ENCODE measurements at places on chromosomes 16 and 17. TPM values are rescaled to one million over a fixed set of nuclear protein-coding genes. Genes with fewer than 3 reads are reported as not detected.
A peak's percentile ranks its signal among the peaks of the same experiment; 100 is the strongest.

Gene FAHD1
- total RNA-seq, result 7.9 TPM

Gene SP6
- 0.15 TPM for total RNA-seq

Gene MGRN1
- total RNA-seq, result 73.3 TPM

DNA sequence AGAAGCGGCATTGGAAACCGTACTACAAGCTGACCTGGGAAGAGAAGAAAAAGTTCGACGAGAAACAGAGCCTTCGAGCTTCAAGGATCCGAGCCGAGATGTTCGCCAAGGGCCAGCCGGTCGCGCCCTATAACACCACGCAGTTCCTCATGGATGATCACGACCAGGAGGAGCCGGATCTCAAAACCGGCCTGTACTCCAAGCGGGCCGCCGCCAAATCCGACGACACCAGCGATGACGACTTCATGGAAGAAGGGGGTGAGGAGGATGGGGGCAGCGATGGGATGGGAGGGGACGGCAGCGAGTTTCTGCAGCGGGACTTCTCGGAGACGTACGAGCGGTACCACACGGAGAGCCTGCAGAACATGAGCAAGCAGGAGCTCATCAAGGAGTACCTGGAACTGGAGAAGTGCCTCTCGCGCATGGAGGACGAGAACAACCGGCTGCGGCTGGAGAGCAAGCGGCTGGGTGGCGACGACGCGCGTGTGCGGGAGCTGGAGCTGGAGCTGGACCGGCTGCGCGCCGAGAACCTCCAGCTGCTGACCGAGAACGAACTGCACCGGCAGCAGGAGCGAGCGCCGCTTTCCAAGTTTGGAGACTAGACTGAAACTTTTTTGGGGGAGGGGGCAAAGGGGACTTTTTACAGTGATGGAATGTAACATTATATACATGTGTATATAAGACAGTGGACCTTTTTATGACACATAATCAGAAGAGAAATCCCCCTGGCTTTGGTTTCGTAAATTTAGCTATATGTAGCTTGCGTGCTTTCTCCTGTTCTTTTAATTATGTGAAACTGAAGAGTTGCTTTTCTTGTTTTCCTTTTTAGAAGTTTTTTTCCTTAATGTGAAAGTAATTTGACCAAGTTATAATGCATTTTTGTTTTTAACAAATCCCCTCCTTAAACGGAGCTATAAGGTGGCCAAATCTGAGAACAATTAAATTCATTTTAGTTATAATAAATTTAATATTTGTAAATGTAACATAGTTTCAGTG, 1.7 kb downstream of the HEXIM1 start:
- peak overlapping the region; percentile 98 for H3K27ac ChIP-seq
- peak; percentile 51 for DNase-seq
- peak overlapping the region; percentile 97 for H3K4me3 ChIP-seq
- H3K4me1 ChIP-seq, result peaks cover 41% of the 10 kb centered on the region
- peaks cover 29% of the 10 kb centered on the region for H3K36me3 ChIP-seq

DNA sequence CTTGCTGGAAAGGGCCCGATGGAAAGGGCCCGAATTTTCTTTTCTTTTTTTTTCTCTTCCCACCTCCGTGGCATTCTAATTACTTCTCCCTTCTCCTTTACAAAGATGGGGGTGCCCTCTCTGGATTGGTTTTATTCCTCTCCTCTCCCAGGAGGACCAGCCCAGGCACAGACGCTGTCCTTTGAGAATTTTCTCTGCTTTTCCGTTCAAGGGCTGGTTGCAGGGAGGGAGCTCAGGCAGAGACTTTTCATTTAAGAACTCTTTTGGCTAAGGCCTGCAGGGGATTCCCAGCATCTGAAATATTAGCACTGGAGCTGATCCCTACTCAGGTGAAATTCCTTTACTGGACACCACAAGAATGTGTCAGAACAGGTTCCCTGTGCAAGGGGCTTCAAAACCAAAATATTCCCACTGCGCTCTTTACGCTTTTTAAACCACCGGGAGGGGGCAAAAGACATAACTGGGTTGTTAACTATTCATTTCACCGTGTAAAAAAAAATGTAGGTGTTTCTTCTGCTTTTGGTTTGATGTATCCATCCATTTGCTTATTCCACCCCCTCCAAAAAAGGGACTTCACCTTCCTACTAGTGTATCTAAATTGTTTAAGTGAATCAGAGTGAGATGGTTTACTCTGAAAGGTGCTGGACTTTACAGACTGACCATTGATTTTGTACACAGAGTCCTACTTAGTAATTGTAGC, 1.4 kb downstream of the NFAT5 start:
- peaks cover 48% of the 10 kb centered on the region for H3K4me1 ChIP-seq
- no peak for DNase-seq
- peaks cover 15% of the 10 kb centered on the region for H3K36me3 ChIP-seq
- H3K4me3 ChIP-seq, result peak overlapping the region; percentile 97
- no peaks in the 10 kb centered on the region for H3K27me3 ChIP-seq

- no peak overlapping the region for H3K27ac ChIP-seq
- no peak overlapping the region for H3K4me3 ChIP-seq
- peaks cover 5% of the 10 kb centered on the region for H3K36me3 ChIP-seq
- H3K4me1 ChIP-seq, result peaks cover 2% of the 10 kb centered on the region
- H3K27me3 ChIP-seq, result no peaks in the 10 kb centered on the region
- no peak for DNase-seq
Observed at GRCh38 chr16:68592466-68593337, 52.4 kb upstream of the CDH3 start.

Gene GRB7
- 0.40 TPM for total RNA-seq

Gene CPHXL2
- not detected for total RNA-seq

Gene SLC9A5
- total RNA-seq, result 2.8 TPM

Gene ZACN
- 0.48 TPM for total RNA-seq

DNA sequence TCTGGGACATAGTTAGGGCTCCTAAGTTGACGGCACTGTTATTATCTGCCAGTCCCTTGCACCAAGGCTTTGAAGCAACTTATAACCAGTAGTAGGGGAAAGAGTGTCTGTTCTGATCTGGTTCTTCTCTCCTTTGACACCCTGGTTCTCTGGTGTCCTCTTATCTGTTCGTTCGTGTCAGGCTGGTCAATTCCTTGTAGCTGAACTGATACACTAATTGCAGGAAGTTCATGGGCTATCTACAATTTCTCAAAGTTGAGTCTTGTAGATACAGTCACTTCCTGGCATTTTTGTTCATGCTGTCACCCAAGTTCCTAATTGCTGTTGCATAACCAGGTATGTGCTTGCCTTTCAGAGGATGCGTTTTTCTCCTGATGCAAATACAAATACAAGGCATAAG, 17.3 kb upstream of the MYO1D start:
- H3K27ac ChIP-seq, result no peak overlapping the region
- DNase-seq, result no peak
- H3K36me3 ChIP-seq, result no peaks in the 10 kb centered on the region
- H3K4me1 ChIP-seq, result no peaks in the 10 kb centered on the region
- H3K4me3 ChIP-seq, result no peak overlapping the region

DNA sequence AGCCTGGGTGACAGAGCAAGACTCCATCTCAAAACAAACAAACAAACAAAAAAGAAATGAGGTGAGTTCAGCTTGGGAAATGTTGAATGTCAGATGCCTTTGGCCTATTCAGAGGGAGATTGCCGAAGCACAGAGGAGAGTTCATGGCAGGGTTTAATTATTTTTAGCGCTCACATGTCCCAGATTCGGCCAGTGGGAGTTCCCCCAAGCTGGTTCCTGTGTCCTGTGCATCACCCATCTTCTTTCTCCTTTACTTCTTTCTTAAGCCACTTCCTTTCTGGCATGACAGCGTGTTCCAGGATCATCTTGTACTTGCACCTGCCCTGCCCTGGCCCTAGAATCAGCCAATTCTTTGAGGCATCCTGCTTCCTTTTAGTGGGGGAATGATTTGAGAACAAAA, 9.2 kb downstream of the MPV17L start:
- no peaks in the 10 kb centered on the region for H3K36me3 ChIP-seq
- DNase-seq, result no peak
- H3K27me3 ChIP-seq, result no peaks in the 10 kb centered on the region
- H3K4me1 ChIP-seq, result no peaks in the 10 kb centered on the region
- no peak overlapping the region for H3K4me3 ChIP-seq

DNA sequence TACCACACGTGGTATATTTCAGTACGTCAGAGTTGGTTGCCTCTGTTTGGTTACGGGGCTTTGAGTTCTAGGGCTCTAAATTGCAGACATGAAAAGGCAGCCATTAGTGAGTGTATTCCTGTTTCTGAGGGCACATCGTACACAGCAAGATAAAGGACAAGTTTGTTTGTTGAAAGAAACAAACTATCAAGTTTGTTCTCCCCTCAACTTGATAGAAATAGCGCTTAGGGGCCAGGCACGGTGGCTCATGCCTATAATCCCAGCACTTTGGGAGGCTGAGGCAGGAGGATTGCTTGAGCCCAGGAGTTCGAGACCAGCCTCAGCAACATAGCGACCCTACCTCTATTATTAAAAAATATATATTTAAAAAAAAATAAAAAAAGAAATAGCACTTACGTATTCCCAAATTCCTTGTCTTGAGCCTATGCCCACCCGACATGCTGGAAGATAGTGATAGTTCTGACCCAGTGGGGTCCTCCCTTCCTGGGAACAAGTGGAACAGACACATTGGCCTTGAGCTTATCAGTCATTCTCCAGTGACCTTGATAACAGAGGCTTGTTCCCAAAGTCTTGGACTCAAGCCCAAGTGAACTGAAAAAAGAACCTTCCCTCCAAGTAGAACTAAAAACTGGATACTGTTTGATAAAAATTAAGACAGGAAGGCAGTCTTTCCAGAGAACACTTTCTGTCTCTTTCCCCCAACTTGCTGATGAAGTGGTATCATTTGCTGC, 139.9 kb upstream of the CACNG3 start:
- no peaks in the 10 kb centered on the region for H3K27me3 ChIP-seq
- no peak overlapping the region for H3K4me3 ChIP-seq
- no peak overlapping the region for H3K27ac ChIP-seq
- no peak for DNase-seq
- no peaks in the 10 kb centered on the region for H3K4me1 ChIP-seq
- peaks cover 25% of the 10 kb centered on the region for H3K36me3 ChIP-seq

GRCh38 chr17:32731556-32732295, 145.2 kb downstream of the MYO1D start:
- no peak overlapping the region for H3K27ac ChIP-seq
- no peak overlapping the region for H3K4me3 ChIP-seq
- H3K27me3 ChIP-seq, result no peaks in the 10 kb centered on the region
- no peak for DNase-seq
- no peaks in the 10 kb centered on the region for H3K4me1 ChIP-seq

DNA sequence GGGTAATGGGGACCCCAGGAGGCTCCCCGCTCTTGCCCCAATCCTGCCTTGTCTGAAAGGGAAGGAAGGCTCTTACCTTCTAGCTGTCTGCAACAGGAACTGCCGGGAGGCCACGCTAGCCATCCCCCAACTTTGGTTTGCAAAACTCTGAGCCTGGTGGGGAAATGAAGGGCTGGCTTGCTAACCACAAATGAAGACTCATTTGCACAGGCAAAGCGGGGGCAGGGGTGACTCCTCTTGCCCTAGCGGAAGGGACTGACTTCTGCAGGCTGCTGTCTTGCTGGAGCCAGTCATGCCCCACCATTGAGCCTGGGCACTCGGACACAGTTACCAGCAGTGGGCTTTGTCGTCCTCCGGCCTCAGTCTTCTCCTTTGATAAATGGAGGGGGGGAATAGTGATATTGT, 52.6 kb downstream of the PLCG2 start:
- no peaks in the 10 kb centered on the region for H3K27me3 ChIP-seq
- peaks cover 21% of the 10 kb centered on the region for H3K4me1 ChIP-seq
- H3K27ac ChIP-seq, result peak overlapping the region; percentile 10
- DNase-seq, result peak; percentile 60
- no peaks in the 10 kb centered on the region for H3K36me3 ChIP-seq
- H3K4me3 ChIP-seq, result no peak overlapping the region

DNA sequence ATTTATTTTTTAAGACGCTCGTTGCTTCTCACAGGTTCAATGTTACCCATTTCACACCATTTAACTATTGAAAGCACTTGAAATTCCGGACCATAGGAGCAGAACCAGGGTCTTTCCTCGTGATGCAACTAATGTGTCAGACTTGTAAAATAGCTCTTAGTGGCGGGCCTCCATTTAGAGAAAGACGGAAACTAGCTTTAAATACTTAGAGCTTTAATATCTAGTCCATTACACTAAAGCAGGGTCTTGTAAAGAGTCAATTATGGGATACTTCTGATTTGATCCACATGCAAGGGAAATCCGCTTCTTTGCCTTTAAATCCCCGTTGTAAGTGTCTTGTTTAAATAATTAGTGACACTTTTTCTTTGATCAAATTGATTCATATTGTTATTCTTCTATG, 56.6 kb downstream of the NACA2 start:
- DNase-seq, result no peak
- H3K4me3 ChIP-seq, result no peak overlapping the region
- H3K27me3 ChIP-seq, result peaks cover 9% of the 10 kb centered on the region
- H3K4me1 ChIP-seq, result no peaks in the 10 kb centered on the region
- no peak overlapping the region for H3K27ac ChIP-seq

- H3K4me1 ChIP-seq, result peaks cover 50% of the 10 kb centered on the region
- DNase-seq, result no peak
- no peak overlapping the region for H3K27ac ChIP-seq
- H3K27me3 ChIP-seq, result no peaks in the 10 kb centered on the region
Observed at GRCh38 chr17:38797158-38797490, 2.2 kb downstream of the PIP4K2B start.

DNA sequence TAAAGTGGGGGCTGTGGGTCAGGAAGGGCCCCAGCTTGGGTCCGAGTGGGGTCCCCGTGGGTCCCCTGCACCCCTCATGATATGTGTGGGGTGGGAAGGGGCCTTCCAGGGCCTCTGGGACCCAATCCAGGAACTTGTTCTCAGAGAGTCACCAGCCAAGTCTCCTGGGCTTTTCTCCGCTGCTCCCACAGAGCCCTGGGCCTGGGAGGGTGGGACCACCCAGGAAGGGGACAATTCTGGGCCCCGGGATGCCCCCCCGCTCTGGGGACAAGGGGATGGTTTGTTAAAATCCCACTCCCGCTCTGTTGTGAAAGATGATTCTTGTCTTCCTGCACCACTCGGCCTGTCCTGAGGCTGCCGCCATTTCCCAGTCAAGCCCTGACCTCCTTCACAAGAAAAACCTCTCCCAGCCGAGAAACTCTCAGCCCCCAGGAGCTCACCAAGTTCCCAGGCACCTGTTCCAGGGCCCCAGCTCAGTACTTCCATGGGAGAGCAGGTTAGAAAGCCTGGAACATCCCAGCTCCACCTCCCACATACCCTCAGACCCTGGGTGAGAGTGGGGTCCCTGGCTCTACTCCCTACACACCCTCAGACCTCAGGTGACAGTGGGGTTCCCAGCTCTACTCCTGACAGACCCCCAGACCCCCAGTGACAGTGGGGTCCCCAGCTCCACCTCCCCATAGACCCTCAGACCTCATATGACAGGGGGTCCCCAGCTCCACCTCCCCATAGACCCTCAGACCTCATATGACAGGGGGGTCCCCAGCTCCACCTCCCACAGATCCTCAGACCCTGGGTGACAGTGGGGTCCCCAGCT, 75.1 kb downstream of the METRNL start:
- peaks cover 21% of the 10 kb centered on the region for H3K27me3 ChIP-seq
- no peak overlapping the region for H3K27ac ChIP-seq
- H3K36me3 ChIP-seq, result no peaks in the 10 kb centered on the region
- no peak overlapping the region for H3K4me3 ChIP-seq
- H3K4me1 ChIP-seq, result peaks cover 6% of the 10 kb centered on the region
